ENCODE measurements at places on chromosomes 11 and 22.

GRCh38 chr11:64196626-64197025 lies 9.9 kb upstream of the FERMT3 start:
- DNase-seq, result no peak

- no peak for DNase-seq
These were observed 15.5 kb upstream of the OR52K1 start for GRCh38 chr11:4466871-4467442.

DNA sequence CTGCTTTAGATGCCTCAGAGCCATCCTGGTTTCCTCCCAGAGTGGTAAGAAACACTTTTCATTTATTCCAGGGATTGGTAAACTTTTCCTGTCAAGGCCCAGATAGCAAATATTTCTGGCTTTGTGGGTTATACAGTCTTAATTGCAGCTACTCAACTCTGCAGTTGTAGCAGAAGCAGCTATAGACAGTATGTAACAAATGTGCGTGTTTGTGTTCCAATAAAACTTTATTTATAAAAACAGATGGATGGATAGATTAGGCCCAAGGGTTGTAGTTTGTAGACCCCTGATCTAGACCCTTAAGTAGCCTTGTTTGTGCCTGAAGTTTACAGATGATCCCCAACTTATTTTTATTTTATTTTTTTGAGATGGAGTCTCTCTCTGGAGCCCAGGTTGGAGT lies 17.9 kb downstream of the NNMT start:
- DNase-seq, result no peak

GRCh38 chr22:39277142-39277607 lies 32.4 kb upstream of the PDGFB start:
- peak; percentile 85 for DNase-seq

DNA sequence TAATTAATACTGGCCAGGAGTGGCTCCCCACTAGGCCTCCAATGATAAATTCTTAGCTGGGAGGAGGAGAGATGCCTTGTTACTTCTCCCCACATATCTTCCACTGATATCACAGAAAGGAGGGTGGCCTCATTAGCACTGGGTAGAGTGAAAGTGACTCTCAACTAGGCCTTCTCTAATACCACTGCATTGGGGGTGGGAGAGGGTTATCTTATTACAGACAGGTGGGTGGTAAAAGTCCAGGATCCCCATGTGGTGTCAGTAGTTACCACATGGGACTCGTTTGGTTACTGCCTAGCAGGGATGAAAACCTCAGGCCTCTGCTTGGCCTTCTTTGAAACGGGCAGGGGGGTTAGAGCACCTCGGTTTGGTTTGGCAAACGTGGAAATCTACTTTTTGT lies 167.3 kb downstream of the UVRAG start:
- no peak for DNase-seq

DNA sequence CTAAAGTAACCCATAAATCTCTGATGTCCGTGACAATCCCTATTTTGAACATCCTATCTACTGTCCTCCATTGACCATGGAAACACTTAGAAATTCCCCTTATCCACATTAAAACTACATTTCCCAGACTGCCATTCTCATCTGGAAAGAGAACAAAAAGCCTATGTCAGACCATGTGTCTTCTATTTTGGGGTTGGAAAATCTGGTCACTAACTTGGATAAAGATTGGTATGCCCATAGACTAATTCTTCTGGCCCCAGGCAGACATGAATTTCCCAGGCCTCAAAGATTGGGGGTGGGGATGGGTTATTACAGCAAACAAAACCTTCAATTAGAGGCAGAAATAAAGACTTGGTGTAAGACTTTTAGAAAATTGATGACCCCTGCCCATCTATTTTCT lies 30.9 kb upstream of the CREB3L1 start:
- peak; percentile 74 for DNase-seq

GRCh38 chr22:24699876-24700275 lies 74.6 kb downstream of the PIWIL3 start:
- DNase-seq, result no peak
